ENCODE measurements at places on chromosomes 2 and 18.

DNA sequence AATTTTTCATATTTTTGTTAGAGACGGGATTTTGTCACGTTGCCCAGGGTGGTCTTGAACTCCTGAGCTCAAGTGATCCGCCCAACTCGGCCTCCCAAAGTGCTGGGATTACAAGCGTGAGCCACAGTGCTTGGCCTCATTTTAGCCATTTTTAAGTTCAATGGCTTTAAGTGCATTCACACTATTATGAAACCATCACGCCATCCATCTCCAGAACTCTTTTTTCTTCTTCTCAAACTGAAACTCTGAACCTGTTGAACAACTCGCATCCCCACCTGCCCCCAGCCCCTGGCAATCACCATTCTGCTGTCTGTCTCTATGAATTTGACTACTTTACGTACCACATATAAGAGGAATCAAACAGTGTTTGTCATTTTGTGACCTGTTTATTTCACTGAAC, 31.3 kb upstream of the ASB18 start:
- DNase-seq, result no peak

- DNase-seq, result no peak
Measured at GRCh38 chr2:105814291-105814940, 69.7 kb downstream of the NCK2 start.

DNA sequence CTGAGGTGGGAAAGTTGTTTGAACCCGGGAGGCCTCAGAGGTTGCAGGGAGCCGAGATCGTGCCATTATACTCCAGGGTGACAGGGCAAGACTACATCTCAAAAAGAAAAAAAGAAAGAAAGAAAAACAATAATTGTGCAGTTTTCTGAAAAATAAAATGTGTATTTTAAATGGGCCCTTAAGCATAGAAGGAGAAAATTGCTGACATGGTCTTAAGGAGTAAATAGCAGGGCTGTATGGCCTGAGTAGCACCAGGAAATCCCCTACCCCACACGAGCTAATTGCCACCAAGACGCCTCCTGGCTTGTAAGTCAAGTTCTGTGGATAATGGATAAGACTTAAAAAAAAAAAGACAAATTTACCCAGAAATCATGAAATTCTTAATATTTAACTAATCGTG, 271.4 kb upstream of the NCKAP5 start:
- DNase-seq, result no peak

GRCh38 chr2:144508172-144508851, 11.6 kb downstream of the ZEB2 start:
- no peak for DNase-seq

DNA sequence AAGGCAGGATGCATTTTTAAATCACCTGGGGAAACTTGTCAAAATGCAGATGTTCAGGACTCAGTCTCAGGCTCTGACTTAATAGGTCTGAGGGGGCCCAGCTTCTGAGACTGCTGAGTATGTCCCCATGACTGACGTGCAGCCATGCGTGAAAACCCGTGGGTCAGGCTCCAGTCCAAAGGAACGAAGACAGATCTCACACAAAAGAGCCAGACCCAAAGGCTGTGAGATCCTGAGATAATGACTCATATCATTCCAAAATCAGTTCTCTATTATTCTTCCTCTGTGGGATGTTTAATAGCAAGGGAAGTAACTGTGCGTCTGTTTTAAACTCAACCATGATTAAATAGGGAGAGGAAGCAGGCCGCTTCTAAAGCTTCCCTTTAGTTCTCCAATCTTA, 107.4 kb upstream of the ACAA2 start:
- DNase-seq, result peak; percentile 48

- DNase-seq, result no peak
Measured at GRCh38 chr2:240201866-240202265, 61.4 kb upstream of the OTOS start.

DNA sequence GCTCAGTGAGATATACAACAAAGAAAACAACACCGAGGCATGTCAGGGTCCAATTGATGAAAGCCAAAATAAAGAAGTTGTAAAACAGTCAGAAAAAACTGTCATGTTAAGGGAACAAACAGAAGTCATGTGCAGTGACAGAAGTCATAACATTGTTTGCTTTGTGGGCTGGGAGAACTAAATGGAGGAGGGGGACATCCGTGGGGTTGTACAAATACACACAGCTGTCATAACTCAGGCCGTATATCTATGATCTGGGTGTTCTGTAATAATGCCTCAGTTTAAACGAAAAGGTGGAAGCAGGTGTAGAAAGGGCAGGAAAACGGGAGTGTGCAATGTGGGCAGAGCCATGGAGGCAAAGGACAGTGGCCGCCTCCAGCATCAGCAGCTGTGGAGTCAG, 27.3 kb downstream of the TIMM21 start:
- DNase-seq, result no peak

DNA sequence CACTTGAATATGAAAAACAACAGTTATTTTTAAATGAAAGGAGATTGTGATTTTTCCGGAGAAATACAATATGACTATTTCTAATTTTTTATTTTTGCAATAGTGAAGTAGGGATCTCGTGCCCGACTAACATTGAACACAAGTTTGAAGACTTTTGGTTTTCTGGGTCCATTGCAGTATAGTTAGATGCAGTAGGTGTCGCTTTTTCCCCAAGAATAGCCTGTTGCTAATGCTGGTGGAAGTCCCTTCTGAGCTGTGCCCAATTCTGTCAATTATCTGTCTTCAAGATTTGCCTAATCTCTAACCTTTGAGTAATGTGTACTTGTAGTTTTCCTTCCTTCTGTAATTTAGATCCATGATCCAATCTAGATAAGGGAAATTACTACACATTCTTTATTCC, 36.5 kb downstream of the SEMA4F start:
- peak; percentile 68 for DNase-seq

DNA sequence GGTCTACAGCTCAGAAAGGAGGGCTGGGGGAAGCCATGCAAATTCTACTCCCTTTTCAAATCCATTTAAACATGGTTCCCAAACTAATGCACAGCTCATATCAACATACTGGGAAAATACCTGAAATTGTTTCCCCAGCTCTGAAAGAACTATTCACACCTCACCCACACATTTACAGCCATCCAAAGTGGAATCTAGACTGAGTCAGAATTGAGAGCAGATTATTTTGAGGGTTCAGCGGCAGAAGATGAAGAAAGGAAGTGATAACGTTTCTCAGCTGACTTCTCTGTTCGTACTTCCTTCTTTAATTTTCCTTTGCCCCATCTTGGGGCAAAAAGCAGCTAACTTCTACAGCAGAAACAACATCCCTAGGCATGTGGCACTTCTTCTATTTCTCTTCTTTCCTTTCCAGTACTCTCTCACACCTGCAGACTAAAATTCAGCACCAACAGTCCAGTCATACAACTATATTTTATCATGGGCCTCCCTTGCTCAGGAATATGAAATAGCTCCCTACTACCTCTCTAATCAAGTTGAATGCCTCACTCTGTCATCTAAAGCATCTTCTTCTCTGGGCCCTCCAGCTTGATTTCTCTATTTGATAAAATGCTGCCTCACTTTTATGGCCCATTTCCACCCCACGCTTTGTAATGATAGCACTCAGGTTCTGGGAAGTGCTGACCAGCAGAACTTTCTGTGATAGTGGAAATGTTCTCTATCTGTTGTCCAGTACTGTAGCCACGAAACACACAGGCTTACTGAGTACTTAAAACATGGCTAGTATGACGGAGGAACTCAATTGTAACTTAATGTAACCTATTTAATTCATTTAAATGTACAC, 35.9 kb downstream of the ARHGAP25 start:
- DNase-seq, result no peak

GRCh38 chr18:58723810-58724602, 52.7 kb downstream of the MALT1 start:
- no peak for DNase-seq

GRCh38 chr2:96402591-96402990, 67.0 kb downstream of the NCAPH start:
- DNase-seq, result no peak

DNA sequence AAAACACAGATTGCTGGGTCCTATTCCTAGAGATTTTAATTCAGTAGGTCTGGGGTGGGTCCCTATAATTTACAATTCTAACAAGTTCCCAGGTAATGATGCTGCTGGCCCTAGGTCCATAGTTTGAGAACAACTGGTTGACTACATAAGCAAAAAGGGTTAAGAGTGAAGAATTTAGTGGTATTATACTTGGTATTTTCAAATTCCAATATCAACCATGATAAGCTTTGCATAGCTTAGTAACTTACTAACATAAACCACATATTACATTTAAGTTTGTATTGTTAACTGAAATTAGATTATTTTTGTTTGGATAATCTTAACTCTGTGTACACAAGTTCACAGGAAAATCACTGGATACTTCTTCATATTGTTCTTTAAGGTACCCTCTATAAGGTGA, 862.9 kb upstream of the ACVR2A start:
- no peak for DNase-seq

- no peak for DNase-seq
Measured at GRCh38 chr2:208118918-208119317, 5.4 kb downstream of the CRYGD start.

GRCh38 chr2:54012538-54013141, 41.8 kb upstream of the PSME4 start:
- no peak for DNase-seq

- no peak for DNase-seq
Measured at GRCh38 chr2:41736105-41736567, 311.7 kb upstream of the PKDCC start.

DNA sequence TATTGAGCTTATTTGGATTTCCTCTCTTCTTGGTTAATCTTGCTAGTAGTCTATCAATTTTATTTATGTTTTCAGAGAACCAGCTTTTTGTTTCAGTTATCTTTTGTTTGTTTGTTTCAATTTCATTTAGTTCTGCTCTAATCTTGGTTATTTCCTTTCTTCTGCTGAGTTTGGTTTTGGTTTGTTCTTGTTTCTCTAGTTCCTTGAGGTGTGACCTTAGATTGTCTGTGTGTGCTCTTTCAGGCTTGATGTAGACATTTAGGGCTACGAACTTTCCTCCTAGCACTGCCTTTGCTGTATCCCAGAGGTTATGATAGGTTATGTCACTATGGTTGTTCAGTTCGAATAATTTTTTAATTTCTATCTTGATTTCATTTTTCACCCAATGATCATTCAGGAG, 141.6 kb downstream of the ZNF236 start:
- DNase-seq, result no peak

DNA sequence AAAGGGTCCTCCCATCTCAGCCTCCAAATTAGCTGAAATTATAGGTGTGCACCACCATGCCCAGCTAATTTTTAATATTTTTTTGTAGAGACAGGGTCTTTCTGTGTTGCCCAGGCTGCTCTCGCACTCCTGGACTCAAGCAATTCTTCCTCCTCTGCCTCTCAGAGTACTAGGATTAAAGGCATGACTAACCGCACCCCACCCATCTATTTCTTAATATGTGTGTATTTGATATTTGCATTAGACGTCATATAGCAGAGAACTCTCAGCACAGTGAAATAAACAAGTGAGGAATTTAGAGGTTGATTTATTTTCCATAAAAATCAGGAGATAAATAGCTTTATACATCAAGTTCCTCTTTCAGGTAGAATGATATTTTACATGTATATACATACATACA, 213.5 kb downstream of the FSIP2 start:
- DNase-seq, result no peak

DNA sequence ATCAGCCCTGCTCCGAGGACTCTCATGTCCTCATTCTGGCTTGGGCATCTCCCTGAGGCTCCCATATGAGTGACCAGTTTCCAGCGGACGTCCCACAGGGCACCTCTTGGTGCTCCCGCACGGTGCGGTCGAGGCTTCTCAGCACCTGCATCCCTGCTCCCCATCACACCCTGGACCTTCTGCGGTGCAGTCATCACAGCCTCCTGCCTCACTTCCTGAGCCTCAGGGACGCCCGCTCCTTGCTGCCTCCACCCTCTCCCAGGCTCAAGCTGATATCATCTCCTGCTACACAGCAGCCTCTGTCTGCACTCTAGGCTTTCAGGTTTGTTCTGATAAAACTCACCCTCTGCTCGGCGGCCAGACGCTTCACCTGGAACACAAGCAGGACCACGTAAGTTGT, 185.0 kb downstream of the TMEM18 start:
- DNase-seq, result peak; percentile 60

DNA sequence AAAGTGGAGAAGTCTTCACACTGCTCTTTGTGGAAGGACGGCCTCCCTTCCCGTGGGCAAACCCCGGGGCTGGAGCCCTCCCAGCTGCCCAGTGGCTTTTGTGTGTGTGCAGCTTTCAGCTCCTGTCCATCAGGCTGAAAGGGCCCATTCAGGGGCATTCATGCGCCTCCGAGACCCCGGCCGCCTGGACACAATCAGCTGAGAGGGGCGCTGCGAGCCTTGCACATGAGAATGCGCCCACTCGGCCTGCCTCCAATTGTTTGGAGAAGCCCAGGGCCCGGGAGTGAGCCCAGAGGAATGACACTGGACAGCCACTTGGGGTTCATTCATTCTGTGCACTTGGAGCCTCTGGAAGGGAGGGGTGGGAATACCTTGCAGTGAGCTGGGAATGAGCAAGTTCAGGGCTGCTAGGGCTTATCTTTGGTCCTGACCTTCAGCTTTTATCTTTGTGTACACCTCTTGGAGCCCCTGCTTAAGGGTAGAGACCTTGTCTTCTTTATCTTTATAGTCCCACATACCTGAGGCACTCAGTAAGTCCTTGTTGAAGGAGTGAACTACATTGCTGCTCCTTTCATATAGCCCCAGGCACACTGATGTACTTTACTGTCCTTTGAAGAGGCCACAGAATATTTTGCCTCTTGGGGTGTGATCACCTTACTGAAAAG, 56.5 kb downstream of the TCF7L1 start:
- no peak for DNase-seq

- no peak for DNase-seq
Measured at GRCh38 chr2:172578860-172579512, 23.1 kb downstream of the PDK1 start.

- no peak for DNase-seq
Measured at GRCh38 chr2:75284345-75284744, 85.0 kb upstream of the TACR1 start.

GRCh38 chr2:7887441-7887840, 794.4 kb upstream of the ID2 start:
- DNase-seq, result no peak

Data from SK-N-SH (cell line).